ENCODE measurements at places on chromosomes 1 and 21.
A peak's percentile ranks its signal among the peaks of the same experiment; 100 is the strongest.

DNA sequence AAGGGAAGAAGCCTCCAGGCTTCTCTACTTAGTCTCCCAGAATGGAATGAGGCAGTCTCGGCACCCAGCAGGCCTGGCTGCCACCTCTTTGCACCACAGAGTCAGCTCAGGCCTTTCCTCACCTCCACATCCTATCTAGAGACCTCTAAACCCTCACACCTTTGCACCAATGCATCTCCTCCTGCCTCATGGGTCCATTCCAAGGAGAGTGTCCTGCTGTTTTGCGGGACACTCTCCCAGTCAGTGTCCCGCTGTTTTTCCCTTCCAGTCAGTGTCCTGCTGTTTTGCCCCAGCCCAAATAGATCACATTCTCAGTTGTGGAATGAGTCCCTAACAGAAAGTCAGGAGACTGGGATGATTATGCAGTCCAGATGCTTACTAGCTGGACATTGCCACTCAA, 185.6 kb upstream of the CAMK1G start:
- no peak for DNase-seq

- no peak for DNase-seq
These were observed 92.0 kb upstream of the PRMT6 start for GRCh38 chr1:106964495-106964894.

- DNase-seq = no peak
These were observed 32.3 kb downstream of the VWA5B1 start for GRCh38 chr1:20322825-20323612.

DNA sequence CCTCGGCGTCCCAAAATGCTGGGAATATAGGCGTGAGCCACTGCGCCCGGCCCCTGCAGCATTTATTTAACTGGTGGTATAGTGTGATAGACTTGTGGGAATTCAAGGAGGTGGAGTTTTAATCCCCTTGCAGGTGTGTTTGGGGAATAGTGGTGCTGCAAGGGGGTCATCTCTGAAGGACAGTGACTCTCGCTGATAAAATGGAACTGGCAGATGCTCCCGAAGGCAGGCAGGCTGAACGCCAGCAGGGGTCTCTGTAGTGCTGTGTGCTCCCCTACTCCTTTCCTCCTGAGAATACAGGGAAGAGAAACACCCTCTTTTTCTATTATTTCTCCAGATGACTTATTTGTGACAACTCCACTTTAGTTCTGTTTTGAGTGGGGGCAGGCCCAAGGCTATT, 4.0 kb downstream of the OSCP1 start:
- DNase-seq = no peak

GRCh38 chr1:214429951-214430770, 121.2 kb downstream of the PTPN14 start:
- no peak for DNase-seq

GRCh38 chr1:244918421-244919319, 54.3 kb upstream of the HNRNPU start:
- DNase-seq = peak; percentile 12

DNA sequence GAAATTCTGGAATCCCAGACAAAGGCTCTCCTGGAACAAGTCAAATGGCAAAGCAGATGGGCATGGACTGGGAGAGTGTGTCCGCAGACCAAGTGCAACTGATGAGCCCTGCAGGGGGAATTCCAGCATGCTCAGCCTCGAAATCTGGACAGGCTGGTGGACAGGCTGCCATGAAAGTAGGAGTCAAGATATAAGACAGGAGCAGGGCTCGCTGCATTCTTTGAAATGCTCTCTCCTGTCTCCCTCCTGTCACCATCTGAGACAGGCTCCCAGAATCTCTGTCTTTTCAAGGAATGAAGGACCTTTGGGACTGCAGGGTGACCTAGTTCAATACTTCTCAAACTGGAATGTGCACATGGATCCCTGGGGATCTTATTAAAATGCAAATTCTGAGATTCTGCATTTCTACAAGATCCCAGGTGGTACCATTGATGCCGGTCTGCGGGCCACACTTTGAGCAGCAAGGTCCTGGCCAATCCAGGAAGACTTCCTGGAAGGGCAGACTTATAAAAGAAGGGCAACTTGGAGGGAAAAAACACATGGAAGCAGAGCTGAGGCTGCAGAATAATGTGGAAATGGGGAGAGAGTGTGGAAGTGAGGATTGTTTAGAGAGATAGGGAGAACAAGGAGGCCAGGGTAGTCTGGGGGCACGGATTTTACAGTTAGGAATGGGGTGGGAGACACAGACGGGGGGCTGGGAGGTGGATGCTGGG, 29.8 kb downstream of the TNNT2 start:
- no peak for DNase-seq

Data from SHP77 (cell line).